ENCODE measurements at places on chromosomes 13 and 19.

GRCh38 chr13:114104655-114105520 is 27.5 kb downstream of the RASA3 start:
- no peak for DNase-seq

DNA sequence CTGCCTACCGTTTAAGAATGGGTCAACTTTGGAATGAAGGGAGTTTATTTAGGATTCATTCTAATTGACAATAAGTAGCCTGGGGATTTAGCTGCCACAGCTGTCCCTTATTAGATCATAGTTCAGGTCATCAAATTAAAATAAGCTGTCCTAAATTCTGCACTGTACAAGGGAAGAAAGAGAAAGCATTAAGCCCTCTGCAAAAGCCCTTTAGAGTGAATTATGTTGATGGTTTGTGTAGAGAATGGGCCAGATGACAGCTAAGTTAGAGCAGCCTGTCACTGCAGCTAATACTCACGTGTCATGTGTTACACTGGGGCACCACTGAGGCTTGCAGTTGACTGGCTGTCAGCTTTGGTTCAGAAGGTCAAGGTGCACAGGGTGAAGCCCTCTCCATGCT is 737.1 kb upstream of the SLC10A2 start:
- DNase-seq, result no peak

DNA sequence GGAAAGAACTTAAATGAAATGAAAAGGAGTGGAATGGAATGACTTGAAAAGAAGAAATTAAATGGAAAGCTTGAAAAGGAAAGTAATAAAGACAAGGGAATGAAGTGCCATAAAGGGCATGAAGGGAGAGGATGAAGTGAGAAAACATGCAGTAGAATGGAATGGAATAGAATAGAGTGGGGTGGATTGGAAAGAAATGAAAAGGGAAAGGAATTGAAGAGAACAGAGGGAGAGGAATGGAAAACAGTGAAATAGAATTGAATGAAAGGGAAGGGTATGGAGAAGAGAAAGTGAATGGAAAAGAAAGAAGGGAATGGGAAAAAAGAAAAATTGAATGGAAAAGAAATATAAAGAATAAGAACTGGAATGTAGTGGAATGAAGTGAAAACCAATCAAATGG is 9.2 kb upstream of the ZNF180 start:
- DNase-seq, result no peak

GRCh38 chr19:39416152-39417120 is 4.0 kb downstream of the PLEKHG2 start:
- no peak for DNase-seq

- DNase-seq, result no peak
Observed at GRCh38 chr13:36418022-36418805, 14.1 kb upstream of the CCNA1 start.

DNA sequence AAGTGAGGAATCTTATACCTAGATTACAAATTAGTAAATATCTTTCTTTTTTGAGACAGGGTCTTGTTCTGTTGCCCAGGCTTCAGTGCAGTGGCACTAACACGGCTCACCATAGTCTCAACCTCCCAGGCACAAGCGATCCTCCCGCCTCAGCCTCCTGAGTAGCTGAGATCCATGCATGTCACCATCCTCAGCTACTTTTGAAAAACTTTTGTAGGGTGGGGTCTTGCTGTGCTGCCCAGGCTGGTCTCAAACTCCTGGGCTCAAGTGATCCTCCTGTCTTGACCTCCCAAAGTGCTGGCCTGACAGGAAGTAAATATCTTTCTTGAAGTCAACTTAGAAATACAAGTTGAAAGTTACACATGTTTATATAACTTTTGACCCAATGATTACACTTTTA is 20.0 kb upstream of the CEACAM20 start:
- DNase-seq, result no peak

DNA sequence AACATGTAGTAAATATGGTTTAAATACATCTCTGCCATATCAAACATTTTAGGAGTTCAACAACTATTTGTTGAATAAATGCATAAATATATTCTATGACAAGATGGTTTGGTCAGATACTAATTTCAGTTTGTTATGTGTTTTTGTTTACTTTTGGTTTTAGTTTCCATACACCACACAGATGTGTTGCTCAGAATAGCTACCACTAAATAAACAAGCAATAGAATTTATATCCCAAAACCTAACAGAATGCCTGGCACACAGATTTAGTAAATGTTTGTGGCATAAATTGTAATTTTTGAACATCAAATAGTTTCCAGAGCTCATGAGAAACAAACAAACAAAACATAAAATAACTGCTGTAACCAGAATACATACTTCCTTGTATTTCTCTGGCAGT is 126.8 kb upstream of the ATXN8OS start:
- DNase-seq, result no peak

GRCh38 chr13:68550330-68550729 is 1320.2 kb upstream of the PCDH9 start:
- DNase-seq, result no peak

- no peak for DNase-seq
Observed at GRCh38 chr19:17479325-17479791, 9.0 kb downstream of the SLC27A1 start.

DNA sequence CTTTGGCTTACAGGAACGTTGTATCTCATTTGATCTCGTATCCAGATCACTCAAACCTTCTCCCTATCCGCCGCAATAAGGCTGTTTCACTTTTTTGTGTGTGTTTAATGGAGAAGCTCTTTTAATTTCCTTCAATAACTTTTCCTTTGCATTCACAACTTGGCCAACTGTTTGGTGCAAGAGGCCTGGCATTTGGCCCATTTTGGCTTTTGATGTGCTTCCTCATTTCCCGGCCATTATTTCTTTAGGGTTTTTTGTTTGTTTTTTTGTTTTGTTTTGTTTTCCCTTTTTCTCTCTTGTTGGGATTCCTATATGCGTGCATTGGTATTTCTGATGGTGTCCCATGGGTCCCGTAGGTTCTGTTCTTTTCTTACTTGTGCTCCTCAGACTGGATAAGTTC is 6.1 kb upstream of the UPF3A start:
- no peak for DNase-seq

GRCh38 chr19:28446511-28446910 is 766.4 kb downstream of the UQCRFS1 start:
- DNase-seq, result no peak

DNA sequence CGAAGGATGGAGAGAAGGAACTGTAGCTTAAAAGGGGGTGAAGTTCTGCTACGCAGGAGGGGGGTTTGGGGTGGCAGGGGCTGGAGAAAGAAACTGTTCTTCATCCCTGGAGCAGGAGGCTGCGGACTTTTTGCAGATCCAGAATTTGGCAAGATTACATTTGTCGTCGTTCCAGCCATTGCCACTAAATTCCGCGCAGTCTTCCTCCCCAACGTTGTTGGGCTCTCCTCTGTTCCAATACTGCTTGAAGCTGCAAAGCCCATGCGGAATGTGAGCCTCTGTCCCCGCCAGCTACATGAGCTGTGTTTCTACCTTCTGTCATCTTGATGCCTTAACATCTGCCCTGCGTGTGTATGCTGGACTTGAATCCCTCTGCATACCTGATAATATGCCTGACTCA is 4.3 kb downstream of the CD209 start:
- no peak for DNase-seq

DNA sequence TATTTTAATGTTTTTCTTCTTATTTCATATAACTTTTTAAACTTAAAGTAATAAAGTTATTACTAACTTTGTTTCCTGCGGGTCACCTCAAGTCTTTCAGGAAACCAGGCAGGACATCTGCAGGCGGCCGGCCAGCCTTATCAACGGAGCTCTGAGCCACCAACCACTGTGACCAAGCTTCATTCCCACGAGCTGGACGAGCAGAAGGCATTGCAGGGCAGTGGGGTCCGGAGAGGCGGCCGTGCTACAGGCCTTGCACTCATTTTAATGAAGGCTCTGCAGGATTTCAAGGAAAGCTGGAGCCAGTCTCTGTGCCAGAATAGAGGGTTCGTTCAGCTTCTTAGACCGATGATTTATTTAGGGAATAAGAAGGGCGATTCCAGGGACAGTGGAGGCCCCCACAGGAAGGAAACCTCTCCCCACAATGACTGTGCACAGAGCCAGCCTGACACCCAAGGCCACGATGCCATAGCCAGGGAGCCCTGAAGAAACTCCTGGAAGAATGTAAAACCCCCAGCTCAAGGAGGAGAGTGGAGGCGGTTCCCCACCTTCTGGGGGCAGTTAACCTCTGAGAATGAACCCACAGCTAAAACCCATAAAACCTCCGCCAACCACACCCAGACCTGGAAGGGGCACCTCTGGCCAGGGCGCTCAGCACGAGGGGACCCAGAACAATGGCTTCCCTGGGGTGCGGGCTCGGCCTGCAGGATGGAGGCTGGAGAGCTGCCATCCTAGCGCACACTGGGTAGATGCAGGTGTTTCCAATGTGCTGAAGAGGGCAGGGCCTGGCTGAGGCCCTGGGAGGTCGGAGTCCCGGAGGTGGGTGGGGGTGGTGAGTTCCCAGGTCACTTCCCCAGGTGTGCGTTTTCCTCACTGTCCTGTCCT is 75.0 kb downstream of the RASA3 start:
- peak; percentile 29 for DNase-seq

DNA sequence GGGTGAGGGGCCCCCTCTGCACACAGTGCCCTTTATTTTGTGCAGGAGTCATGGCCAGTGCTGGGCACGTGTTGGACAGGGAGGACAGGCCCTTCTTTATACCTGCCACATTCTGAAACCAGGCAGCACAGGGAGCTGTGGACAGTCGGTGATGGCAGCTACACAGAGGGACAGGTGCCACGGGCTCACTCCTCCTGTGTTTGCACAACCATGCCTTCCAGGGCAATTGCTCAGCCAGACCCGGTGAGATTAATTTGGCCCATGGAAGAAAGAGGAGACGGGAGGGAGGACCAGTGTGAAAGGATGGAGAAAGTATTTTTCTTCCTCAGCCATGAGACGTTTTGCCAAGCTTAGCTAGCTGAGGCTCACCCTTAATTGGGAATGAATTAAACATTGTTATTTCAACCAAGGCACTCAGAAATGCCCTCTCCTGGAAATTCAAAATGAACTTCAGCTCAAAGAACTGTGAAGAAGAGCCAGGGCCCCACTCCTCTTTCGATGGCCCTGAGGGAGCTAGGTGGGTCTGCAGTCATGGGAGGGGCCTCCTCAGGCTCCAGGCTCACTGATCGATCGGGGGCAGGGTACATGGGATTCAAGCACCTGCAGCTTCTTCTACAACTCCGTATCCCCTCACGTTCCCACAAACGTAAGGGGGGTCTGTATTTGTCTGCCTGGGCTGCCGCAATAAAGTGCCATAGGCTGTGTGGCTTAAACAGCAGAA is 41.2 kb downstream of the SHISA2 start:
- no peak for DNase-seq

DNA sequence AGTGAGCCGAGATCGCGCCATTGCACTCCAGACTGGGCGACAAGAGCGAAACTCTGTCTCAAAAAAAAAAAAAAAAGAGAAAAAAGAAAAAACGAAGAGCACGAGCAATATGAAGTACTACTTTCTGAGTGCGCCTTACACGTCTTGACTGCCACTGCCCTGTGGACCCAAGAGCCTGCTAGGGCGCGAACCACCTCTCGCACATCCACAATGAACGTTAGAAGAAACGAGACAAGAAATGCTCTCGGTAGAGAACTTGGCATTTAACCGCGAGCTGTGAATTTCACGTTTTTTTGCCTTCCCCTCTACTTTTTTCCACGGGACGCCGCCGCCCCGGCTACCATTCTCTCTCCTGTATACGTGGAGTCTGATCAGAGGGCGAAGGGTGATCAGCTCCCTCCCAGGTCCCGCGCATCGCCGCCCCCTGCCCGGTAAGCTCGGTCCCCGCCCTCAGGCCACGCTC is 454 bp downstream of the TIMM44 start:
- DNase-seq, result no peak

- peak; percentile 13 for DNase-seq
Observed at GRCh38 chr19:799076-799881, 2.0 kb downstream of the PTBP1 start.

GRCh38 chr19:22118132-22118531 is 65.8 kb downstream of the ZNF257 start:
- DNase-seq, result no peak

DNA sequence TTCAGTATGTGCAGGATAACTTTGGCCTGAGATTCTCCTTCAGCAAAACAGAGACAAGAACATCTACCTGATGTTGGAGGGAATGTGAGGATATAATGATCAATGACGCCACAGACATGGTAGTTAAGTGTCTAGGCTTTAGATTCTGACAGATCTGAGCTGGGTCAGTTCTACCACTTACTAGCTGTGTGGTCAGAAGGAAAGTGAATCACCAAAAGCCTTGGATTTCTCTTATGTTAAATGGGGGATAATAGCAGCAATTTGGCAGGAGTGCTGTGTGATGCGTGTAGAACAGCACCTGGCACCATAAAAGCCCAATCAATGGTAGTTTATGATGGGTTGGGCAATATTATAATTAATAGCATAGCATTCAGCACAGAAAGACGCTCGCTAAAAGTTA is 41.7 kb downstream of the RXFP2 start:
- no peak for DNase-seq

GRCh38 chr19:19452243-19453124 is 47.0 kb downstream of the GATAD2A start:
- DNase-seq, result no peak

GRCh38 chr19:8311461-8312260 is 3.5 kb upstream of the CD320 start:
- peak; percentile 9 for DNase-seq

GRCh38 chr19:28299649-28300048 is 913.3 kb downstream of the UQCRFS1 start:
- no peak for DNase-seq

DNA sequence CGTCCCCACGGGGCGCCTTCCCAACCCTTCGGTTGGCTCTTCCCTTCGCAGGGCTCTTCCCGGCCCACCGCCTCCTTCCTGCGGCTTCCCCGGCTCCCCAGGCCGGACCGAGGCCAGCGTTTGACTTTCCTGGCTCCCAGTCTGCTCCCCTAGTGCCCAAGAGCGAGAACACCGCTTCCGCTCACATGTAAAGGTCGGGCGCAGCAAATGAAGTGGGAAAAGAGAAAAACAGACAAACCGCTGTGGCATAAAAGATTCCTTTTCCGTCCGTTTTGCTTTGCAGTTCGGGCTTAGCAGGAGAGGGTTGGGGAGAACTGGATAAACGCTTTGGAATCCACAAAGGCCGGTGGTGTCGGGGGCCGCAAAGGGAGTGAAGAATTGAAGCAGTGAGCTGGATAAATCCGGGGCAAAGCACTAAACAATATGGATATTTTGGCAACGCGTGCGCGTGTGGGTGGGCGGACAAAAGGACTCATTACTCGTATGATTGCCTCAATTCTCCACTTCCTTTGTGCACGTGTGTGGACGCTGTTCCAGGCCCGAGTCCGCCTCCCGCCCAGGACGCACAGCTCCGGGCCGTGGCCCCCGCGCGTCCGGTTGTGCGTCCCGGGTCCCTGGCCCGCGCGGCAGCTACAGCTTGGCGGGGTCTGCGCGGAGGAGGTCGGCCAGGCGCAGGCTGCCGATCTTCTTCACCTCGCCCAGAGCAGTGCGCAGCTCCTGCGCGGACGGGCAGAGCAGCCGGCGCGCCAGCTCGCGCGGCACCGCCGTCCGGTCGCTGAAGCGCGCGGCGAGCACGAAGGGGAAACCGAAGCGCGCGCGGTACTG is 8.6 kb upstream of the CDX2 start:
- no peak for DNase-seq

GRCh38 chr13:66940113-66940512 is 290.0 kb downstream of the PCDH9 start:
- DNase-seq, result no peak
